Urinary bladder (tissue), 4 donors: ENCODE measurements at places on chromosomes 3 and 15. TPM values are rescaled to one million over a fixed set of nuclear protein-coding genes. Genes with fewer than 3 reads are reported as not detected.

DNA sequence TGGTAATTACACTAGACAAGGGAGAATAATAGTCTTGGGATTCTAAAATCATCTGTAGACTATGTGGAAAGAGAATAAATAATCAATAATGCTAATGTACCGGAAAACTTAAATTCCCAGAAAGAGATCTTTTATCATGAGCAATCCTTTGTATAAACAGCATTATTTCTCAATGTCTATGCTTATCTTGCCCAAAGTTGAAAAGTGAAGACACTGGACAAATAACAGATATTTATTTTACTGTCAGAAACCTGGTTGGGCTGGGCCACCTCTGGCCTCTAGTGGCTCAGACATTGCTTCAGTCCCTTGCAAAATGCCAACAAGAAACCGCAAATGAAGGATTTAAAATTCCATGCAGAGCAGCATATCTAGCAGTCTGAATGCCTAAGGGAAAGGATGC, 409.9 kb downstream of the FHIT start:
- DNase-seq, result no peak

- DNase-seq, result no peak
Measured at GRCh38 chr3:8070011-8070410, 431.6 kb upstream of the LMCD1 start.

The CCR8 gene
- not detected for polyA plus RNA-seq

The MEX3B gene
- 3.6 TPM for polyA plus RNA-seq

The OXNAD1 gene
- 6.1 TPM for polyA plus RNA-seq

The GOLGA8O gene
- polyA plus RNA-seq, result 0.63 TPM

The SCG5 gene
- 2.4 TPM for polyA plus RNA-seq
